Thyroid gland (tissue), 4 donors: ENCODE measurements at places on chromosomes 7 and 10. TPM values are rescaled to one million over a fixed set of nuclear protein-coding genes. Genes with fewer than 3 reads are reported as not detected.
A peak's percentile ranks its signal among the peaks of the same experiment; 100 is the strongest.

- H3K4me3 ChIP-seq, result no peak overlapping the region
- H3K27ac ChIP-seq, result no peak overlapping the region
- H3K36me3 ChIP-seq, result no peaks in the 10 kb centered on the region
- H3K27me3 ChIP-seq, result no peaks in the 10 kb centered on the region
- H3K4me1 ChIP-seq, result peaks cover 29% of the 10 kb centered on the region
Observed at GRCh38 chr10:95303535-95303934, 12.7 kb upstream of the PDLIM1 start.

DNA sequence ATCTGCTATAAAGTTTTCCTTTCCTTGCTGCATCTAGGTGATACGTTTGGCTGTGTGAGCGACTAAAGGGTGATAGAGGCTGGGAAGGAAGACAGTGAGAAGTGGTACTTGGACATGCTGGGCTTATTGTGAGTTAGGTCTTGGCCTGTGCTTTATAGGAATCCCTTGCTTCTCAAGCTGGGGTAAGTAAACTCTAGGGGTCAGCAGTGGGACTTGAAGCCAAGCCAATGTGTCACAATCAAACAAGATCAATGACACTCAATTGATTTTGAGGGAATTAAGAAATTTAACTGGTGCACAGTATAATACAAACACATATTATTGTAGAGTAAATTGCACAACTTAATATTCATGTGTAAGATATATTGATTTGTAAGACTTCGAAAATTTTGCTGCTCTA, 155.8 kb upstream of the AOAH start:
- H3K4me3 ChIP-seq, result no peak overlapping the region
- H3K27ac ChIP-seq, result no peak overlapping the region
- H3K36me3 ChIP-seq, result peaks cover 14% of the 10 kb centered on the region
- no peak for DNase-seq
- peaks cover 12% of the 10 kb centered on the region for H3K4me1 ChIP-seq

DNA sequence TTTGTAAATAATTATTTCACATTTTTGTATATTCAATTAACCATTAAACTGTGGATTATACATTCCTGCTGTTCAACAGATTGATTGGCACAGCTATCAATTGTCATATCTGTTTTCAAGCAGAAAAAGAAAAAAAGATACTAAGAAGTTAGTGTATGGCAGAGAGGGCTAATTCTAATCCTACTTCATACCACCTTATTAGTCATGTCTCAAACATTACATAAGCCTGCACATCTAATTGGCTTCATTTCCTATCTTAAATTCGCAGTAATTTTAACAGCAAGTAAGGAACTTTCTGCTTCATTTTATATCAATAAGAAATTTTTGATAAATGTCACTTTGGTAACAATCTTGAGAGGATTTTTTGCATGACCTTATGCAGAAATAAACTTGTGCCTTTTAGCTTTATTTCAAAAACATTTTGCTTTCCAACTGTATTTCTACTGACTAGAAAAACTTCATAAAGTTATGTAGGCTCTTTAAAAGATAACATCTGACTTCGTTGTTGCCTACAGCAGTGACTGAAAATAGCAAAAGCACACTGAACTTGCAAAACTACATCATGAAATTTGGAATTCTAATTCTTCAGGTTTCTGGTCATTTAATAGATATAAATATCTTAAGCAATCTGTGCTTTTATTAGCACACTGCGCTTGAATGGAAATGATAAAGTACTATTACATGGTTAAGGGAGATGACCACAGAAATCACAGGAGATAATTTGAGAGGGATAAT, 111.5 kb downstream of the SEMA3C start:
- no peaks in the 10 kb centered on the region for H3K27me3 ChIP-seq
- no peak overlapping the region for H3K4me3 ChIP-seq
- H3K36me3 ChIP-seq, result no peaks in the 10 kb centered on the region
- no peak overlapping the region for H3K27ac ChIP-seq

- no peaks in the 10 kb centered on the region for H3K36me3 ChIP-seq
- H3K4me3 ChIP-seq, result no peak overlapping the region
- peak; percentile 48 for DNase-seq
- H3K27me3 ChIP-seq, result no peaks in the 10 kb centered on the region
Observed at GRCh38 chr10:58299580-58299979, 30.6 kb downstream of the CISD1 start.

DNA sequence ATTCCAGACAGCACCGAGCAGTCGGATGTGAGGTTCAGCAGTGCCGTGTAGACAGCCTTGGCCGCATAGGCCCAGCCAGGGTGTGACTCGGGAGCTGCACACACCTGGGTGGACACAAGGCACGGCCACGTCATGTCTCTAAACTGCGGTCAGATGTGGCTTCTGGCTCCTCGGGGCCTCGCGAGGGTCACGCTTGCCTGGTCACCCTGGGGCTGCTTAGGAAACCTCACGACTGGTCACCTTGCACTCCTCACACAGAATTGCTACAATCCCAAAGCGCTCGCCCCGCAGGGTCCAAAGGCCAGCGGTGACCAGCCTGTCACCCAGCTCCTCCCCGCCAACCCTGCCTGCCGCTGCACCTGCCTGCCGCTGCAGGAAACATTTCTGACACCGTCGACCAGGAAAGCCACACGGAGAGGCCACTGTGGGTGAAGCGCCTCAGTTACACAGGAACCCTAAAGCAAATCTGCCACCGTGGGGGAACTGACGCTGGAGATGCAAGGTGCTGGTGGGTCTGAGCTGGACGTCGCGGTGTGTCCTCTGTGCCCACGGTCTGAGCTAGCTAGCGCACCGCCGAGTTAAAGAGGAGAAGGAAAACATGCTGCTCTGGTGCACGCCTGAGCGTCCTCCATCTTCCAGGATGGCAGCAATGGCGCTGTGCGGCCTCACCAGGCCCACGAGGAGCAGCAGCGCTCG, 5.0 kb downstream of the GPER1 start:
- no peak for DNase-seq
- H3K27ac ChIP-seq, result peak overlapping the region; percentile 73
- H3K4me1 ChIP-seq, result peaks cover 55% of the 10 kb centered on the region
- H3K36me3 ChIP-seq, result peaks cover 19% of the 10 kb centered on the region
- no peak overlapping the region for H3K4me3 ChIP-seq
- no peaks in the 10 kb centered on the region for H3K27me3 ChIP-seq

DNA sequence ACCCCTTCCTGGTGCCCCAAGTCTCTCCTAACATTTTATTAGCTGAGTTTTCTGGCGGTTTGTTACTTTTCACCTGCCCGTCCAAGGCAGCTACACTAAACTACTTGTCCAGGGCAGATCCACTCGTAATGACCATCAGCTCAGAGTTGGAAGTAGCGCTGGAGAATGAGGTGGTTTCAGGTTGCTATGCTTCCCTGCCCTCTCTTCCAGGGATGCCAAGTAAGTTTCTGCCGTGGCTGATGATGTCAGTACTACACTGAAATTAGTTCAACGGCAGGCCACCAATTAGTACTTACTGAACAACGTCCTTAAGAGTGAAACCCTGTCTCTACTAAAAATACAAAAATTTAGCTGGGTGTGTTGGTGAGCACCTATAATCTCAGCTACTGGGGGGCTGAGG, 55.2 kb downstream of the DIP2C start:
- peak overlapping the region; percentile 77 for H3K27ac ChIP-seq
- H3K27me3 ChIP-seq, result no peaks in the 10 kb centered on the region
- peak; percentile 59 for DNase-seq

DNA sequence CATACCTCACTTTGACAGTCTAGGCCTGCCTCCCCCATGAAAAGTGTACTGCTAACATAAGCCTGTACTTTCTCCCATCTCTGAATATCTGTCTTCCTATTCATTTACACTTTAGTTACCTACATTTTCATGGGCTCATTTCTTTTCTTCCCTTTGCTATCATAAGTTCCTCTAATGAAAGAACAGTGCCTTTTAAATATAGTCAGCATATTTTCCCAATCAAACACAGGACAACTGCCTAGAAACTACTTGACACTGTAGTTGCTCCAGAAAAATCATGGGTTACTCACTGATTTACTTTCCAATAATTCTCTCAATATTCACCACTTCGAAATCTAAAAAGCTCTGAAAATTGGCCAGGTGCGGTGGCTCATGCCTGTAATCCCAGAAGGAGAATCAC, 2.8 kb upstream of the TAX1BP1 start:
- H3K36me3 ChIP-seq, result no peaks in the 10 kb centered on the region
- H3K4me1 ChIP-seq, result no peaks in the 10 kb centered on the region
- no peak for DNase-seq
- no peak overlapping the region for H3K27ac ChIP-seq
- H3K4me3 ChIP-seq, result no peak overlapping the region

DNA sequence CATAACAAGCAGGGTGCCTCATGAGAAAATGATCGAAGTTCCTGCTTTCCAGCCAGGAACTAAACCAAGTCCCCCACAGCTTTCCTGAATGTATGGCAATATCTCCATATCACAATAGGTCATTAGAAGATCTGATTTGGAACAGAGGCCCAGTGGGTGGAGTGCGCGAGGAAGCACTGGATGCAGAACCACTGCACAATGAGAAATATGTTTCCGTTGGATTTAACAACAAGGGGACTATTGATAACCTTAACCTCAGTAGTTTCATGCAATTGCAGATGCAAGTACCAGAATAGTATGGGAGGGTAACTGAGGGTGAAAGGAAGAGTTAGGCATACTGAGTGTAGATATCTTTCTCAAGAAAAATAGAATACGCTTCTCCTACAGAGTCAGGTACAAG, 45.3 kb downstream of the ZPBP start:
- no peaks in the 10 kb centered on the region for H3K36me3 ChIP-seq
- no peaks in the 10 kb centered on the region for H3K4me1 ChIP-seq
- no peak for DNase-seq
- H3K27ac ChIP-seq, result no peak overlapping the region

DNA sequence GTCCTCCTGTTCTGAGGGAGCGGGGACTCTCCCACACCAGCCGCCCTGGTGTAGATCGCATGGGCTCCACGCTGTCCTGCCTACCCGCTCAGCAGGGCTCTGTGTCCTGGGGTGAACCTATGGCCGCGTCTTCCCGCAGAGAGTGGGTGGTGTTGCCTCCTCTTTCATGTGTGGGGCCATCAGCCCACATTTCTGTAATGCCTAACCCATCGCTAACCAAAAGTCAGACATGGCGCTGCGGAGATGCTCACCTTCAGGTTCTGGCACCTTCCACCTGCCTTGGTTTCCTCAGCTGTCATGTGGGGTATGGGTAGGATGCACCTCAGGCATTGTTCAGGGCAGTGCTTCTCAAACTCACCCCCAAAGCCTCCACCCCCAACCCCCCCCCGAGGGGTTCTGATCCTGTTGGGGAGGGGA, 50.5 kb upstream of the CAMK2B start:
- H3K27me3 ChIP-seq, result no peaks in the 10 kb centered on the region
- H3K4me1 ChIP-seq, result no peaks in the 10 kb centered on the region
- H3K27ac ChIP-seq, result no peak overlapping the region
- H3K4me3 ChIP-seq, result no peak overlapping the region
- no peaks in the 10 kb centered on the region for H3K36me3 ChIP-seq
- no peak for DNase-seq

GRCh38 chr7:150359622-150360362, 8.8 kb upstream of the REPIN1 start:
- H3K4me1 ChIP-seq, result peaks cover 4% of the 10 kb centered on the region
- no peaks in the 10 kb centered on the region for H3K27me3 ChIP-seq
- DNase-seq, result no peak
- H3K36me3 ChIP-seq, result no peaks in the 10 kb centered on the region
- H3K4me3 ChIP-seq, result no peak overlapping the region

DNA sequence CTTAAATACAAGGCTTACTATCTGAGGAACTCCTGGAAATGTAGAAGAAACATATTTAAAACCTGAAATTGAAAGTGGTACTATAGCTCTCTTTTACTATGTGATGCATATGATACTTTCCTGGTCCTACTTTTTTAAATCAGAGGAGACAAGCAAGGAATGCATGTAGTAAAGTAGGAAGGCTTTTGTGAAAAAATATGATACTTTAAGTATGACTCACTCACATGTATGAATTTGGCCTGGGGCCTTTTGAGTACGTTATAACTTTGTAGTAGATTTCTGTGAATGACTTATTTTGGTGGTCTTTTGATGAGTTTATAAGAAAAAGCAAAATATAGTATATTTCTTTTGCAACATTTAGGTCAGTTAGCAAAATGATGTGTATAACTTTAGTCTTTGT, 53.8 kb downstream of the TAX1BP1 start:
- no peaks in the 10 kb centered on the region for H3K27me3 ChIP-seq
- no peak for DNase-seq
- no peak overlapping the region for H3K27ac ChIP-seq

GRCh38 chr10:46106410-46107255, 60.6 kb upstream of the MSMB start:
- H3K4me1 ChIP-seq, result no peaks in the 10 kb centered on the region
- H3K36me3 ChIP-seq, result no peaks in the 10 kb centered on the region
- H3K4me3 ChIP-seq, result no peak overlapping the region
- H3K27me3 ChIP-seq, result no peaks in the 10 kb centered on the region
- DNase-seq, result peak; percentile 62

- H3K4me3 ChIP-seq, result no peak overlapping the region
- H3K27me3 ChIP-seq, result no peaks in the 10 kb centered on the region
- DNase-seq, result no peak
- H3K27ac ChIP-seq, result no peak overlapping the region
- H3K36me3 ChIP-seq, result no peaks in the 10 kb centered on the region
Observed at GRCh38 chr10:27709304-27709703, 36.3 kb downstream of the MKX start.

DNA sequence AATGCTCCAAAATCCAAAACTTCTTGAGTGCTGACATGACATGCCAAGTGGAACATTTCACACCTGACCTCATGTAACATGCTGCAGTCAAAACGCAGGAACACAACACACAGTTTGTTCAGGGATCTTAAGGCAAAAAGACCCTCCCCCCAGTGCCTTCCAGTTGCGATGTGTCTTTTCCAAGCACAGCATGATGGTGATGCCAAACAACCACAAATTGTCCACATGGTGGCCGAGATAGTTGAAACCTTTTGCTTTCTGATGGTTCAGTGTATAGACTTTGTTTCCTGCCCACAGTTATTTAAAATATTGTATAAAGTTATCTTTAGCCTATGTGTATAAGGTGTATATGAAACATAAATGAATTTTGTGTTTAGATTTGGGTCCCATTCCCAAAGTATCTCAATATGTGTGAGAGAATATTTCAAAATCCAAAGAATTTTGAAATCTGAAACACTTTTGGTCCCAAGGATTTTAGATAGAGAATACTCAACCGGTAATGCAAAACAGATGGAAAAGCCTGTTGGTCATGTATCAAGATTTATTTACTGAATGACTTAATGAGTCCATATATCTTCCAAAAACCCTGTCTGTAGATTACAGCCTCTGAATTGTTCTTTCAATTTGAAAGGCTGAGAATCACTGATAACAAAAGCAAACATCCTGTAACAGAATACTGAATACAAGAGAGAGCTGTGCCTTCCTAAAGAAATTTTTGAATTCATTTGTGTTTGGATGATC, 93.4 kb upstream of the OIT3 start:
- no peaks in the 10 kb centered on the region for H3K36me3 ChIP-seq
- no peak overlapping the region for H3K27ac ChIP-seq

AKR1C2 gene
- 48.2 TPM for total RNA-seq

KEL gene
- 0.45 TPM for total RNA-seq

HILPDA gene
- 16.4 TPM for total RNA-seq

LIPK gene
- total RNA-seq, result not detected

GPER1 gene
- total RNA-seq, result 29.1 TPM

ADCY1 gene
- 7.5 TPM for total RNA-seq
